Right atrium auricular region (tissue), 2 donors: ENCODE measurements at places on chromosomes 7 and 10.

DNA sequence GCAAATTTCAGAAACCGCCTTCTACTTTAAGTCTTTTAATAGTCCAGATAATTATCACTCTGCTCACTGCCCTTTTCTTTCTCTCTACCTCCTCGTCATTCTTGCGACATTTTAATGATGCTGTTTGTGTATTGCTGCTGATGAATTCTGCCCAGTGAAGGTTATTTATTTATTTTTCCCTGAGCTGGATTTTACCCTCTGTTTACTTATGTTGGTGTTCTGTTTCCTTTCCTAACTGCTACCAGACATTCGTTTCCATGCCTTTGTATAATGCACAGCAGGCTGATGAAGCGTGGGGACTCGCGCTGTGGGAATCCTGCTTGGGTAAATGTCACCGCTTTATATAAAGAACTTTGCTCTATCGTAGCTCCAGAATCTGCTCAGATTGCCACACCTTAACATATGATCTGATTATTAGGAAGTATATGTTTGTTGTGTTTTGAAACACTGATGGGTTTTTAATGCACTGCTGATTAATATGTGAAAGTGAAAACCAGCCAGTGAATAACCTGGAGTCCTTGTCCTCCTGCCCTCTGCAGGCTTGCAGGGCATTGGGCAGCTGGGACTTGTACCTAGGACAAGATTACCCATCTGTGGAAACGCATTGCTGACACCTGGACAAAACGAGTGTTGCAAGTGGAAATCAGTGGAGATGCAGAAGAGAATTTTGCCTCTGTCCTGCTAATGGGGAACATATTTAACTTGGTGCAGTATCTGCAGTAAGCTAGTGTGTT lies 291.5 kb downstream of the SDK1 start:
- DNase-seq = no peak

GRCh38 chr10:73838008-73838567 lies 26.7 kb upstream of the NDST2 start:
- no peak for DNase-seq

GRCh38 chr7:134957005-134957404 lies 29.3 kb upstream of the AGBL3 start:
- DNase-seq = no peak

GRCh38 chr10:103637927-103638557 lies 144.5 kb downstream of the NEURL1 start:
- DNase-seq = peak; percentile 92

DNA sequence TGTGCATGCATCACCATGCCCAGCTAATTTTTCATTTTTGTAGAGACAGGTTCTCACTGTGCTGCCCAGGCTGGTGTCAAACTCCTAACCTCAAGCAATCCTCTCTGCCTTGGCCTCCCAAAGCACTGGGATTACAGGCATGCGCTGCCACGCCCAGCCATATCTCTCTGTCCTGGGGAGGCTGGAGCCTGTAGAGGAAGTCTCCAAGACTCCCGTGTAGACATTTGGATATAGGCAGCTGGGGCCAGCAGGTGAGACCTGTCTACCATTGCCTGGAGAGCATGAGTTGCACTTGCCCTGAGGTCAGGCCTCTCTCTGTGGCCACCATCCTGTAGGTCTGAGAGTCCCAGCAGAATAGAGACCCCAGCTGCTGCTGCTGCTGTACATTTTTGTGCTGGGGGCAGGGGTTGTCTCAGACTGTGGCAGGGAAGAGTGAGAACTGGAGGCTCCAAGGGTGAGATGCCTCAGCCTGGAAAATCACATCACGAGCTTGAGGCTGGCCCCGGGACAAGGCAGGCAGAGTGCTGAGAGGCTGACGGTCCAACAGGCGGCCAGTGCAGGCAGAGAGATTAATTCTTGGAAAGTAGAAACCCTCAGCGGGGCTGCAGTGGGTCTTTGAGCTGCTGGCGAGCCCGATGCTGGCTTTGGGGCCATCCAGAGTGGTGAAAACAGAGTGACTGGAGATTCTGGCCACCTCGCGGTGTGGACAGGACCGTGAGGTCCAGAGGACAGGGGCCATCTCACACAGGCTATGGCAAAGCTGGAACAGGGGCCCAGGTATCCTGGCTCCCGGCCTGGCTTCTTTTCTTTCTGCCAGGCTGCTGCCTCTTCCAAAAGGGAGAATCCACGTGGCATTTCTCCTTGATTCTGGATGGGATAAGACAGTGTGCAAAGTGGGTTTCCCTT lies 60.9 kb downstream of the TMEM270 start:
- DNase-seq = peak; percentile 65

- no peak for DNase-seq
Measured at GRCh38 chr10:21464134-21464533, 61.3 kb downstream of the SKIDA1 start.

DNA sequence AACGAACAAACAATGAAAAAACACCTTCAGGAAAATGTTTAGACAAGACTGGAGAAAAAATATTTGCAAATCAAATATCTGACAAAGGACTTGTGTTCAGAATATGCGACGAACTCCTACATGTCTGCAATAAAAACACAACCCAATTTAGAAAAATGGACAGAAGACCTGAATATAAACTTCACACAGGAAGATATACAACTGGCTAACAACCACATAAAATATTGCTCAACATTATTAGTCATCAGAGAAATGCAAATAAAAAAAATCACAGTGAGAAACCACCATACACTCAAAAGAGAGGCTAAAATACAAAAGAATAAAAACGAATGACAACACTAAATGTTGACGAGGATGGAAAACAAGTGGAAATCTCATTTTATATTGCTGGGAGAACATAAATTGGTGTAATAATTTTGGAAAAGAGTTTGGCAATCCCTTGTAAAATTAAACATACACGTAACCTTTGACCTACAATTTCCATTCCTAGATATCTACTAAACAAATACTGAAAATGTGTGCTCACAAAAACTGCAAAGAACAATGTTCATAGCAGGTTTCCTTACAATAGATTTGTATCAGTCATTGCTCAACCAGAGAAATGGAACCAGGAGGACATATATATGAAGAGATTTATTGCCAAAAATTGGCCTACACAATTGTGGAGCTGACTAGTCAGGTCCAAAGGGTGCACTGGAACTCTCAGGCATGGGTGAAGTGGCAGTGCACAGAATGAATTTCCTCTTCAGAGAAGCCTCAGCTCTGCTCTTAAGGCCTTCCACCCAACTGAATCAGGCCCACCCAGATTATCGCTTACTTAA lies 82.9 kb upstream of the OGDHL start:
- DNase-seq = no peak

- no peak for DNase-seq
Measured at GRCh38 chr7:1540776-1541271, 10.3 kb downstream of the MAFK start.

- no peak for DNase-seq
Measured at GRCh38 chr7:12570534-12571461, at the start of gene SCIN. Gene SCIN (plus strand): TSS chr7:12570720. CDS start chr7:12570787, 67 bp downstream.

DNA sequence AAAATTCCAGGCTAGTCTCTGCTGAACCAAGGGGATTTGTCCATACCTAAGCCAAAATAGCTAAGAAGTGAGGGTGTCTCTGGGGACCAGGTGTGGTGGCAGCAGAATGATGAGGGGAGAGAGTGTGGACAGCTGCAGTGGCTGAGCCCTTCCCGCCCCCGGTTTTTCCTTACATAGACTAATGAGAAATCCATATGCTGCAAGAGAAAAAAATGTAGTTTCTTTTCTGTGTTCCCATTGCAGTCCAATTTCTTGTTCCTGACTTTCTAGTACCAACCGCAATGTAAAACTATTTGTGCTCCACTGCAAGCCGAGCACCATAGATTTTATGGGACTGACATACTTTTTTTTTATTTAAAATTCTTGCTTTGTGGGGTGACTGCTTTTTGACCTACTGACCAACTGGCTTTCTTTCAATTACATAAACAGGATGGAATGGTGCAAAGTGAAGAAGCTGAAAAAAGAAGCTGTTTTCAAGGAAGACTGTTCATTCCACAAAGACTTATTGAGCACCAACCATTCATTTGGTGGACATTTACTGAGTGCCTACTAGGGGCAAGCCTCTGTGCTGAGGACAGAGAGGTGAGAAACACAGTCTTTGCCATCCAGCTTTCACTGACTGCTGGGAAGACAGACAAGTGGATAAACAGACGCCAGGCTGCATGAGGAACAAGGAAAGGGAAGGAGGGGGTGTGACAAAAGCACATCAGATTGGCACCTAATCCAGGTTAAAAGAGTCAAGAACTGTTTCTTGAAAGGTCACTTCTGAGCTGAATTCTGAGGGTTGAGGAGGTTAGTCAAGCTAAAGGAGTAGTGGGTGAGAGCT lies 9.8 kb downstream of the CEP41 start:
- DNase-seq = no peak

- no peak for DNase-seq
Measured at GRCh38 chr10:49277973-49278372, 21.0 kb upstream of the C10orf71 start.

- no peak for DNase-seq
Measured at GRCh38 chr7:142100634-142101033, 10.9 kb upstream of the MGAM2 start.

- no peak for DNase-seq
Measured at GRCh38 chr7:42208572-42208971, 28.4 kb downstream of the GLI3 start.

GRCh38 chr10:112952282-112953173 lies 2.5 kb downstream of the TCF7L2 start:
- no peak for DNase-seq

DNA sequence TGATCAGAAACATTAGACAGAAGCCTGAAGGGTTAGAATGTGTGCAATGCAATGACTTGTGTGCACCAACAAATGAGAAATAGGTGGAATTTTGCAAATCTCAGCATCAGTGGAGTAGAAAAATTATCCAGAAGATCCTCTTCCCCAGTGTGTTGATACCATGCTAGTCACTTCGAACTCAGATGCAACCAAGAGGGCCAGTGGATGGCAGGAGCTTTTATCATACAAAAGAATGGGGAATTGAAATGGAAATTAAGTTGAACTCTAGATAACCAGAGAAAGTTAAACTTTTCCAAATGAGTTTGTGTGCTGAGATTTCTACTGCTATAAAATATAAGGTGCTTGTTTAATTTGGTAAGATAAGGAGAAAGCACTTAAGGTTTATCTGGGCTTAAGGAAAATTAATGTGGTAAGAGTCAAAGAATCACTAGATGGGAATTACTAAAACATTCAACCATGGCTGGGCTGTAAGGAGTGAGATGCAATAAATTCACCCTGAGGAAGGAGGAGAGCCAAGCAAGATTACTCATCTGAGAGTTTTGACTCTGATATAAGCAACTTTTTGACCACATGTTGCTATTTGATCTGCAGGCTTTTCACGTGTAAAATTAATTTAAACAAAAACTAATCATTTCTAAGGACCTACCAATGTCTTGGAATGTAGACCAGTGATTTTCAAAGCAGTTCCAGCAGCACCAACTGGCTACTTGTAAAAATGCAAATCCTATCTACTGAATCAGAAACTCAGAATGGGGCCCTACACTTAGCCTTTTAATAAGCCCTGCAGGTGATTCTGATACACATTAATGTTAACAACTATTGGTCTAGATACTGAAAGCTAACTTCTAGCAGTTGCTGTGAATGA lies 113.2 kb downstream of the CDC14C start:
- DNase-seq = no peak

- no peak for DNase-seq
Measured at GRCh38 chr10:133185421-133185820, 25.4 kb downstream of the KNDC1 start.

GRCh38 chr7:131145026-131145425 lies 182.7 kb upstream of the MKLN1 start:
- DNase-seq = no peak

GRCh38 chr10:90890347-90890746 lies 18.6 kb downstream of the RPP30 start:
- DNase-seq = no peak

DNA sequence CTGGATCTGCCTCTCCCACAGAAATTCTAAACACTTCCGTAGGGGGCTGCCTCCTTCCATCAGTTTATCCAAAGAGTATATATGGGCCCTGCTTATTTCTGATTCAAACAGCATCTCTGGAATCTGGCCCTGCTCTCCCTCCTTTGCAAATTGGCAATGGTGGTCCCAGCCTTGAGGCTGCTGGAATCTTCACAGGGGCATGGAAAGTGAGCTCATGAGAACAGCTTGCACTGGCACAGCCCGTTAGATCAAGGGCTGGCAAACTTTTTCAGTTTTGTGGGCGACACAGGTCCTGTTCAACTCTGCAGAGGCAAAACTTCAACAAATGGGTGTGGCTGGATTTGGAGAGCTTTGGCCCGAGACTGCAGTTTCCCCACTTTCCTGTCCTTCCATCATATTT lies 526.9 kb downstream of the KCNMA1 start:
- DNase-seq = no peak

- DNase-seq = no peak
Measured at GRCh38 chr10:98296524-98296923, 28.5 kb upstream of the LOXL4 start.

DNA sequence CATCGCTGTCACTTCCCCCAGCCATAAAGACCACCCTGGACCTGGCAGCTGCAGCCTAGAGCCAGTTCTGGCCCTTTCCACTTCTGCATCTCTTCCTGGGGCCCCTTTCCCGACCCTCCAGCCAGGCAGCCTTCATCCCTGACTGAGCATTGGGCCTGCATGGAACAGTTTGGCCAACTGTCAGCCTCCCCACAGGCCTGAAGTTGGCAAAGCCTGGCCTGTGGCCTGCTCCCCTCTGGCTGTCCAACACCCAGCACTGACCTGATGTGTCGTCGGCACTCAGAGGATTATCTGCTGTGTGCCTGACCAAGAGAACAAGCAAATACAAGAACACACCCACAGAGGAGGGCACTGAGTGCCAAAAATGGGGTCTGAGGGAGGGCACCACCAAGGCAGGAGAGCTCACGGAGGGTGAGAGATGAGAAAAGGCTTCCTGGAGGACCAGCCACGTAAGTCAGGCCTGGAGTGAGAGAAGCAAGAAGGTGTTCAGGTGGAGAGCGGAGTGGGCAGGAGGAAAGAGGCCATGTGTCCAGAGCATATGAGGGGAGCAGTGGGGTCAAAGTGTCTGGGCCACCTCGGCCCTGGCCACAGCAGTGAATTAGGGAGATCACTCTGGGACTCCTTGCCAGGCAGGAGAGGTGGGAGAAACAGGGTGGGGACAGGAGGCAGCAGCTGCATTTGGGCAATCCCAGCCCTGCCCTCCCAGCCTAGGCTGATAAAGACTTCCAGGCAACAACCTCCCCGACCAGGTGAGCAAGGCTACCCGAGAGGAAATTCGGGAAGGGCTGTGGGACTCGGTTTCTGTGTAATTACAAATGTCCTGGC lies 4.5 kb downstream of the GPRIN2 start:
- DNase-seq = peak; percentile 58

- no peak for DNase-seq
Measured at GRCh38 chr7:37729181-37729580, 45.6 kb downstream of the GPR141 start.

GRCh38 chr7:26307791-26308190 lies 16.1 kb downstream of the SNX10 start:
- DNase-seq = no peak

- no peak for DNase-seq
Measured at GRCh38 chr7:128848289-128849155, 14.1 kb upstream of the ATP6V1F start.

- no peak for DNase-seq
Measured at GRCh38 chr7:109179601-109180000, 609.9 kb downstream of the DNAJB9 start.
